ENCODE measurements at places on chromosomes 7 and 10.

DNA sequence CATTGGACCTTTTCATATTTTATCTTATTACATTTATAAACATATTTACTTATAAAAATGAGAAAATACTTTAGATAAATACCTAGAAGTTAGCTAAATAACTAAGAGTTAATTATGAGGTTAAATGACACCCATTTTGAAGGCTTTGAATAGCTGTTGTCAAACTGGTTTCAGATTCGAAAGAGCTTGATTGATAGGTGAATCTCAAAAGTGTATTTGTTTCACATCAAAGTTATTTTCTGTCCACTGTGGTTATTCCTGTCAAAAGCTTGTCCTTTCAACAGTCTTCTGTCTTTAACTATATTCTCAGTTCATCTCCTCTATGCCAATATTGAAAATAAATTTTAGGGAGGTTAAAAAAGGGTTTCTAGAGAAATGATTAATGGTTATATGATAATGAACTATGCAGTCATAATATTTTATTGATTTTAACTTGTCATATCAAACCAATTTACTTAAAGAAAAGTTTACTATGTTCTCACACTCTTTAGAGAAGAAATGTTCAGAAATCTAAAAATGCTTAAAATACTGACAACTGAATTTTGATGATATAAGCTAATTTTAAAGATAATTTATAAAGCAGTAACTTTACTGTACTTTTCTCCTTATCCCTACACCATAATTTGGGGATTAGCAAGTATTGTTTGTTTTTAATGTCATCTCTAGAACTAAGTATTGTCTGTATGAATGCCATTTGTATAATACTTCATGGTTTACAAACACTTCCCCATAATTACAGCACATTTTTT, 72.0 kb upstream of the FOXP2 start:
- DNase-seq, result no peak

GRCh38 chr7:81810476-81811155, 40.8 kb upstream of the HGF start:
- no peak for DNase-seq

GRCh38 chr10:100872034-100872791, 40.5 kb upstream of the SLF2 start:
- no peak for DNase-seq

- DNase-seq, result no peak
Measured at GRCh38 chr7:133827707-133828623, 299.2 kb upstream of the LRGUK start.

DNA sequence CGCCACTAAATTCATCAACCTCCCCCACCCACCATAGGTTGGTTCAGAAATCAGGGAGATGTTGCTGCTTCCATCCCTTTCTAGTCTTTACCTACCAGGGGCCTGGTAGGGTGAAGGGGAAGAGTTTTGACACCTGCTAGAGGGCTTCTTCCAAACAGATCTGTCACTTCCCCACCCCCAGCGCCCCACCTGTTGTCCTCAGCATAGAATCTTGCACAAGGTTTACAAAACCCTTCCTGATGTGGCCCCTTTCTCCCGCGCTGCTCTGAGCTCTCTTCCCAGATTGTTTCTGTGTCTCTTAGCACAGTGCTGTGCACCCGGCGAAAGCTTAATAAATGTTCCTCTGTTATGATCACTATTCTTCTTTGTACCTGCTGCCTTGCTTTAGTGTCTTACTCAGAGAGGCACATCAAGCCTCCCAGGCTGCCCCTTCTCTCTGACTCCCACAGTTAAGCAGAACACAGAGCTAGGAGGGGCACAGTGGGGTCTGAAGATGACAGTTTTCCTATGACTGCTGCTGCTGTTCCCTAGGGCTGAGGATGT, 11.2 kb upstream of the C10orf95 start:
- DNase-seq, result no peak

DNA sequence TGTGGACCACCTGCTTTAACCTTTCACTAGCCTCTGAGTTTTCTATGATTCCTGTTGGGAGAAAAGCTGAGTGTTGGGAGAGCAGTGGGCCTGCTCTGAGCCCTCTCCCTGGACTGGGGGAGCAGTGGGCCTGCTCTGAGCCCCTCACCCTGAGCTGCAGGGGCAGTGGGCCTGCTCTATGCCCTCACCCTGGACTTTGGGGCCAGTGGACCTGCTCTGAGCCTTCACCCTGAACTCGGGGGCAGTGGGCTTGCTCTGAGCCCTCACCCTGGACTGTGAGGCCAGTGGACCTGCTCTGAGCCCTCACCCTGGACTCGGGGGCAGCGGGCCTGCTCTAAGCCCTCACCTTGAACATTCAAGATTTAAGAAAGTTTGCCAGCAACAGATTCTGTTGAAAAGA, 33.4 kb downstream of the AGAP6 start:
- no peak for DNase-seq

GRCh38 chr7:51128545-51129435, 187.8 kb downstream of the COBL start:
- DNase-seq, result peak; percentile 91

DNA sequence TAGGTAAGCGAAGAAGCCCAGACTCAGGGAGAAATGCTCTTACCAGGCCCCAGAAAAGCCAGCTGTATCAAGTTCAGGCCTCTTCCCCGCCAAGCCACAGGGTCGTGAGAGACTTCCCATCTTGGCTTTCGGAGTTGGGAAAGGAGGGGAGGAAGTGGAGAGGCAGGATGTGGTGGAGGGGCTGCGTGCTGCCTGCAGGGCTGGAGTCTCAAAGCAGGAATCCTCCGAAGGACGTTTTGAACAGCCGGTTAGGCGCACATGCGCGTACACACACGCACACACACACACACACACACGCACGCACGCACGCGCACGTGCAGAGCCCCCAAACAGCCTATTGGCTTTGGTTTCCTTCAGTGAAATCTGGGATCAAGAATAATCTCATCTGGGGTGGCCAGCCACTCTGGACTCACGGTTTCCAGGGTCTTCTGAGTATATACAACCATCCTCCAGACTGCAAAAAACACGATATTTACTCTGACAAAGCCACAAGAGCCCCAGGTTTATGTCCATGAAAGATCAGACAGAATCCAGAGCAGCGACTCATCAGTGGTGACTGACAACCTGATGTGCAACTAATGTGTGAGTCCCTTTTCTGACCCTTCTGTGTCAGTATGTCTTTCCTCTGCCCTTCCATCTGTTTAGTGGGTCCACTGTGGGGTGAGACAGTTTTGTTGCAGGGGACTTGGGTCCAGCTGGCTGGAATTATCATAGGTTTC, 115.0 kb upstream of the ZNF438 start:
- peak; percentile 50 for DNase-seq

GRCh38 chr10:47379445-47379785, 4.7 kb downstream of the ZNF488 start:
- no peak for DNase-seq

- DNase-seq, result no peak
Measured at GRCh38 chr10:79392506-79393176, 45.4 kb downstream of the PPIF start.

- DNase-seq, result no peak
Measured at GRCh38 chr10:14612873-14613587, 161.7 kb downstream of the FAM107B start.

DNA sequence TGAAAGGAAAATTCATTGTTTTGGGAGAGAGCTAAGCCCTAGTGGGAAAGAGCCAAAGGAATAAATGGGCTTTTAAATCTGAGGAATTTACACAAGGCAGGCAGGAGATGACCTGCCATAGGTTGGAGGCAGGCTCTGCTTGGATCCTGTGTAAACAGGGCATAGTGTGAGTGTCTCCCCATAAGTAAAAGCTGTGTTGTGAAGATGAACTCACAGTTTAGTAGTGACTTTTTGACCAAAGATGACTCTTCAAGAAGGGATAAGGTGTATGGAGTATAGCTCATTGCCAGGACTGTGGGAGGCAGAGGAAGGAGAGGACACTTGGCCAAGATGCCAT, 63.2 kb downstream of the KAT6B start:
- DNase-seq, result no peak

- DNase-seq, result peak; percentile 89
Measured at GRCh38 chr10:42998481-42999384, 78.1 kb upstream of the RET start.

DNA sequence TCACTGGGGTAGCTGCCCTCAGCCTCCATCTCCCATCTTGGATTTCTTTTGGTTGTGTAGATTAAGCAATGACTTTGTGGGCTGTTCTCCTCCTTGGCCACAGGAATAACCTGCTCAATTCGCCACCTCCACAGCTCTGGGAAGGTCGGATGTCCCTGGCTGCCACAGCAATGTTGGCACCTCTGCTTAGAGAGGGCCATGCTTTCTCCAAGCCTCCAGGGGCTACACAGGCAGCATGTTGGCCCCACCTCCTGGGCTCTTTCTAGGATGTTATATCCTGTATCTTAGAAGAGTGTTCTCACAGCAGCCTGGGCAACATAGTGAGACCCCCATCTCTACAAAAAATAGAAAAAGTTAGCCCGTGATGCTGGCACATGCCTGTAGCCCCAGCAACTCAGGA, 35.4 kb upstream of the FXYD4 start:
- no peak for DNase-seq

- no peak for DNase-seq
Measured at GRCh38 chr10:79072041-79072441, 3.3 kb downstream of the ZMIZ1 start.

- DNase-seq, result no peak
Measured at GRCh38 chr10:8967061-8967460, 912.6 kb downstream of the GATA3 start.

GRCh38 chr10:101708073-101708472, 13.1 kb upstream of the FBXW4 start:
- DNase-seq, result no peak

- DNase-seq, result peak; percentile 77
Measured at GRCh38 chr7:47882635-47883034, 65.6 kb downstream of the PKD1L1 start.

DNA sequence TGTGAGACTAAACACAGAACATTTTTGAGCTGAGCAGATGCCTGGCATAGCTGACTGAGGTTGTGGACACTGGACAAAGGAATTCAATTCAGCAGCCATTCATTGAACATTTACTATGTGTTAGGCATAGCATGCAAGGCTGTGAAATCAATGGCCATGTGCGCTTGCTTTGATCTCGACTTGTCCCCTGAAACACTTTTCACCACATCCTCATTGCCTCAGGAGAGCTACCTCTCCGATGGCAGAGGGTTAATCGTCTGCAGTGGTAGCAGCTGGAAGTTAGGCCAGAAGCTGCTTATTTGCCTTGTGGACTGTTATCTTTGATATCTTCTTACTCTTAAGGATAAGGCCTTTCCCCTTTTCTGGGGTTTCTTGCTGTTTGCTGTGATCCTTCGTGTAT, 297.8 kb downstream of the AUTS2 start:
- no peak for DNase-seq

GRCh38 chr10:122675278-122675677, 24.4 kb downstream of the C10orf120 start:
- no peak for DNase-seq

DNA sequence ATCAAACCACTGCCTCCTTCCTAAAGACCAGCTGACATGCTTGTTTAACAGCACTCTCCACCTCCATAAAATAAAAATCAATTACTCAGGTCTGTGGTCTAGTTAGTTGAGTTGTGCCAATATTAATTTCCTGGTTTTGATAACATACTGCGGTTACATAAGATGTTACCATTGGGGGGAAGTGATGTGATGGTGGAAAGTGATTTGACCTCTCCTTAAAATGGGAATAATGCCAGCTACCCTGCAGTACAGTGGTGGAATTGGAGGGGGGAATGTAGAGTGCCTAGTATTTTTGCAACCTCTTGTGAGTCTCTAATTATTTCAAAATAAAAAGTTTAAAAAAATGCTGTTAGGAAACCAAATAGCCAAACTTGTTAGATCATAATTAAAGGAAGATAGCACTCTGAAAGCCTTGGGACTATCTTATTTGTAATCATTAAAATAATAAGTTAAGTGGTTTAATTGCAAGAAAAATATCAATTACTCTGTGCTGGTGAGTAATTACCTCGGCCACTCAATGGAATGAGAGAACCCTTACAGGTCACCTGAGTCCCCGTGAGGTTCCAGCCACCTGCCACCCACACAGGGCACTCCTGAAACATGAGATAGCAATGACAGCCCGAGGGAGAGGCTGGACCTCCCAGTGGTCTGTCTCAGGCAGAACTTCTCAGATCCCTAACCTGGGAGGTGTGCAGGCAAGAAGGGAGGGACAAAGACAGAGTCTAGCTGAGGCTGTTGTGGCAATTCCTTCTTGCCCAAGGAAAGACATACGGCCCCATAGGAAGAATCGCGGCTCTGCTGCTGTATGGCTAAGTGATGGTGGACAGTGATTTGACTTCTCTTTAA, 94.1 kb downstream of the SH3PXD2A start:
- no peak for DNase-seq

DNA sequence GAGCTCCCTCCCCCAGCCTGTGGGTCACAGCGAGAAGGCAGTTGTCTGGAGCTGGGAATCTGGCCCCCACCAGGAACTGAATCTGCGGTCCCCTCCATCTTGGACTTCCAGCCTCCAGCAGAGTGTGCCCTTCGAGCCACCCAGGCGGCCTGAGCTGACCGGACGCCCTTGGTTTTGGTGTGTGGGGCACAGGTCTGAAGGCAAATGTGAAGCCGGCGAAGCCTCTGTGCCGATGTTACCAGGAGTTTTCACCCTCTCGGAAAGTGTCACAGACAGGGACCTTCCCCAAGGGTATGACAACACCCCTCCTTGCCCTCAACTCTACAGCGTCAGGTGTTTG, 109.1 kb downstream of the DNAJB6 start:
- no peak for DNase-seq

Measured in esophagus muscularis mucosa (tissue), 4 donors.